ENCODE measurements at places on chromosomes 5 and 9.
A peak's percentile ranks its signal among the peaks of the same experiment; 100 is the strongest.

GRCh38 chr5:157997991-157998504, 139.1 kb upstream of the CLINT1 start:
- DNase-seq = peak; percentile 77

DNA sequence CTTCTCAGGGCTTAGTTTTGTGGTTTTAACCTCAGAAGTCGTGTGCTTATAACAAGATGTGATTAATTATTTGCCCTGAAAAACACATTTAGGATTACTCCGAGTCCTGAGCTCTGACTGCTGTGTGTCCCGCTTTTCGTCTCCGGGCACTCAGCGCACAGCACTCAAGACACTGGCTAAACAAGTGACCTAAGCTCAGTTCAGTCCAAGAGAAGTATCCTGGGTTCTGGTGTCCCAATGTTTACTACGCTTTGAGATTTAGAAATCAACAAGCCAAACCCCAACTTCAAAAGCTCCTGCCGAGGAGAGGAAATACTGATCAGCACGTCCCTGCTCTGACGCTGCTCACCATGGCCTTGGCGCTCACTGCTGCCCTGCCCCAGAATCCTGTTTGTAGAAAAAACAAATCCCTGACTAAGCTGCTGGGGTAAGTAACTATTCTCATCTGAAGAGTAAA, 53.2 kb downstream of the IPPK start:
- peak; percentile 64 for DNase-seq

DNA sequence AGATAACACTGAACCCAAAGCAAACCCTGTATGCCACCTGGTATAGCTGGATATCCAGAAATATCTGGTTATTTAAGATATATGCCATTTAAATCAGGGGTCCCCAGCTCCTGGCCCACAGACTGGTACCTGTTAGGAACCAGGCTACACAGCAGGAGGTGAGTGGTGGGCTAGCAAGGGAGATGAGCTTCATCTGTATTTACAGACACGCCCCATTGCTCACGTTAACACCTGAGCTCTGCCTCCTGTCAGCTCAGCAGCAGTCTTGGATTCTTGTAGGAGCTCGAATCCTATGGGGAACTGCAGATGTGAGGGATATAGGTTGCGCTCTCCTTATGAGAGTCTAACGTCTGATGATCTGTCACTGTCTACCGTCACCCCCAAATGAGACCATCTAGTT, 646.6 kb downstream of the TLE4 start:
- no peak for DNase-seq

DNA sequence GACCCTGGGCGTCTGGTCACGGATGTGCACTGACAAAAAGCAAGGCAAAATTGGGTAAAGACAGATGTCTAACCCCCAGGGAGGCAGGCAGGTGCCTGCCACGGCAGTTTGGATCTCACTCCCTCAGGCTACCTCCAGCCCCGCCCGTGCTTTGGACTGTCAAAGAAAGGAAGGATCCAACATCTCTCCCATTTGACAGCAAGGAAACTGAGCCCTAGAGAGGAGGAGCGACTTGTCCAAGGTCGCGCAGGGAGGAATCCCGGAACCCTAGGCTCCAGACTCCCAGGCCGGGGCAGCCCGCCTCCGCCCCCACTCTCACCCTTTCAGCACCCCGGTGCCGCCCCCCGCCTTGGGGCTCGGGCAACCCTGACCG, 376 bp downstream of the GOLGA1 start:
- no peak for DNase-seq

Measured in iris pigment epithelial cell (primary cell).